Head of caudate nucleus (tissue), 42 donors: ENCODE measurements at places on chromosomes 16 and 17.

DNA sequence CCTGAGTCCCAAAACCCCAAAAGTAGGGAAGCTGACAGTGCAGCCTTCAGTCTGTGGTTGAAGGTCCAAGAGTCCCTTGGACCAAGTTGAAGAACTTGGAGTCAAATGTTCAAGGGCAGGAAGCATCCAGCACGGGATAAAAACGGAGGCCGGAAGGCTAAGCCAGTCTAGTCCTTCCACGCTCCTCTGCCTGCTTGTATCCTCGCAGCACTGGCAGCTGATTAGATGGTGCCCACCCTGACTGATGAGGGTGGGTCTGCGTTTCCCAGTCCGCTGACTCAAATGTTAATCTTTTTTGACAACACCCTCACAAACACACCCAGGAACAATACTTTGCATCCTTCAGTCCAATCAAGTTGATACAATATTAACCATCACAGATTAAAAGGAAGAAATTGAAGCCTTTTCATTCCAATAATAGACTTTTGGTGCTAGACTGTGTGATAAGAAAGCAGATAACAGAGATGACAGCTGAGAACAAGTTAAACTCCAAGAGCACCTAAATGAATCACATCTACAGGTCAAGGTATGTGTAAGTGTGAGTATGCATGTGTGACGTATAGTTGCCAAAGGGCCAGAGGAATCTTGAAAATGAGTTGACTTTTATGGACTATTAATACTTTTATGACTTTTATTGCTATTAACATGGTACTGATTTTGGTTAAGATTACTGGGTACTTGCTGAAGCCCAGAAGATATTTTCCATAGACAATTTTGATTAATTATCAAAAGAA is 933.5 kb upstream of the SOX9 start:
- DNase-seq, result no peak

DNA sequence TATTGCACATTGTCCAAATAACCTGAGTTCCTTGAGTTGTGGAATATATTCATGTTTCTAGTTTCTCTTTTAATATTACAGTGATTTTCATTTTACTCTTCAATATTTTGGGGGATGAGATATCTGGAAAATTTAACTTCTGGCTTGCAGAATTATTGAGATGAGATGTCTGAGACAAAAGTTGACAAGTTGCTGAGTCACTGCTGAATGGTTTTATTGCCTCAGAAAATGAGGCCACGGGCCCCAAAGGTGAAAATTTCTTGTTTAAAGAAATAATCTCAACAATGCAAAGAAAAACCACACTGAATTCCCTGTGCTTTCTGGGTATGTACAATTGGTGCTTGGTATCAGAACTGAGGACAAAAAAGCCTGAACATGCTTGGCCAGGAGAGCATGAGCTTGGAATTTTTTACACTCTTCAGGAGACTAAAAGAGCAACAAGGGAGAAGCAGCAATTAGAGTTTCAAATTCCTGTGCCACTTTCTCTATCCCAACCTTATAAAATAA is 129.2 kb upstream of the TOM1L1 start:
- no peak for DNase-seq

DNA sequence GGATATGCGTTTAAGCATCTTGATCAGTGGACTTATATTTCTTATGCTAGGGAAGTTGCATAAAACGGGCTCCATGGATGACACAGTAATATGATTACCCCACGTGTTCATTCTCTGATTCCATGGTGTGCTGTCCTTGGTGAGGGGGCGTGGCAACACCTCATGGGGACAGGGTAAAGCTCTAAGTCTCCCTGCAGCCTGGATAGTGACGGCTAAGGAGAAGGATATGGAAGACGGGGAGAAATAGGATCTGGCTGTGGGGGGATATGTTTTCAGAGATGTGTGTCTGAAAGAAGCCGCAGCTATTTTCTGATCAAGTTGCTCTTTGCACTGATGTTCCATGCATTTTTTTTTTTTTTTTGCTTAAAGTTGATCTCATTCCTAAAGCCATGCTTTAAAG is 84.3 kb downstream of the MARCHF10 start:
- no peak for DNase-seq

DNA sequence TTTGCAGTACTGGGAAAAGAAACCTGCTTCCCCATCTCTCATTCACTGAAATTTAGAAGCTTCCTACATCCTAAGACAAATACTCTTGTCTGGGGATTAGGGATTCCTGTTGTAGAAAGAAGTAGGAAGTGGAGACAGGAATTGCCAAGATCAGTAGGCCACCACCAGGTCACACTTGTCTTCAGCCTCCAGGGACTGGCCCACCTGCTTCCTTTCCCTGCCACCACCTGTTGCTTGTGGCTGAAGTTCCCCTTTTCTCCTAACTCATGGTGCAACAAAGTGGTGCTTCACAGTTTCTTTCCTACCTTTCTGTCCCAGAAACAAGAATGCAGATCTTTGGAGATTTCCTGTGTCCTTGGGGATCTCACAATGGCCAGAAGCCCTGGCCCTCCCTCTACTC is 82.4 kb downstream of the WNT3 start:
- no peak for DNase-seq
